GM12892 (cell line): ENCODE measurements at places on chromosomes 2 and 18.

DNA sequence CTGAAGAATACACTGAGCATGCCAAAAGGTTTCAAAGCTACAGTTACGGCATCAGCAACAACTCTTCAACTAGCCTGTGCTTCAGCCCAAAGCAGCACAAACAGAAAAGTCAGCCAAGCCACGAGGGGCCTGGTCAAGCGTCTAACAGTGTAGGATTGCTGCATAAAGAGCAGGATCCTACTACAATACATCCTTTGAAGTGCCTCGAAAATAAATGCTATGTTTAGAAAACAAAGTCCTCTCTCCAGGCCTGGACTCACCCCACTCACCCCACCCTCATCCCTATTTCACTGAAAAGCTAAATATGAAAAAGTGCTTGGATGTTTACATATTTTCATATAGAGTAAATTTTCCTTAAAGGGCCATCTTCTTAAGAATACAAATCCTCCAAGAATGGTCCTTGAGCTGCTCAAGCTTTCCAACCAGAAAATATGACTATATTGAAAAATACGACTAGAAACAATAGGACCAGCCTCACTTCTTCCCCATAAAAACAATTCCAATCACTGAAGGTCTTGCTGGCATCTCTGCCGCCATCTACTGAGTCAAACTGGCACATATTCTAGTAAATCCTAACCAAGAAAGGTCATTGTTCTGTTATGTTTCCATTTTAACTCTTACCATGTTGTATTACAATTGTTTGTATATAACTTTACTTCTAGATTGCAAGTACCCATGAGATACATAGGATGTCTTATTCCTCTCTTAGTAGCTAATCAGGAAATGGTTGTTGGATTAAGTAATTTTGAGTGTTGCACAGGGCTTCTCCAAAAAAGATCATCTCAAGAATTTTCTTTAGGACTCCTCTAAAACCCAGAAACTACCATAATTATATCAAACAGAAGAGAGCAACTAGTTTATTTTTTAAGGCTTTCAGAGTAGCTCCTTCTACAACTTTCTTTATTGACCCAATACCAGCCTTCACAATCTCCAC lies 63.6 kb downstream of the CLHC1 start:
- DNase-seq, result no peak

GRCh38 chr2:208546860-208547650 lies 140.5 kb downstream of the PTH2R start:
- no peak for DNase-seq

GRCh38 chr2:156065912-156066311 lies 266.6 kb downstream of the NR4A2 start:
- no peak for DNase-seq

DNA sequence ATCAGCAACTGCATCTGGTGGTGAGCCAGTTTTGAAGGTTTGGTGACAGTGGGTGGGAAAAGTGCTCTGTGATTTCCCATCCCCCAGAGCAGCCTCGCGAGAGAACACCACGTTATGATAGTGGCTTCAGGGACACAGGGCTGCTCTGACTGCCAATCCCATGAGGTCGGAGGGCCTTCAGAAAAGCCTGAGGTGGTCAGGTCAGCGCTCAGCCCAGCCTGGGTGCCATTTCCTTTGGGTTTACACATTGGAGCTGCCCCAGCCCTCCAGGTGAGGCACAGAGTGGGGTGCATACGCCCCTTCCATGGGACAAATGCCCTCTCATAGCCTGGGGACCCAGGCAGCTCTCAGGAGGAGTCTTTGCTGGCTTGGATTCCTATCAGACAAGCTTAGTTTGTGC lies 126.8 kb downstream of the KCTD1 start:
- no peak for DNase-seq

DNA sequence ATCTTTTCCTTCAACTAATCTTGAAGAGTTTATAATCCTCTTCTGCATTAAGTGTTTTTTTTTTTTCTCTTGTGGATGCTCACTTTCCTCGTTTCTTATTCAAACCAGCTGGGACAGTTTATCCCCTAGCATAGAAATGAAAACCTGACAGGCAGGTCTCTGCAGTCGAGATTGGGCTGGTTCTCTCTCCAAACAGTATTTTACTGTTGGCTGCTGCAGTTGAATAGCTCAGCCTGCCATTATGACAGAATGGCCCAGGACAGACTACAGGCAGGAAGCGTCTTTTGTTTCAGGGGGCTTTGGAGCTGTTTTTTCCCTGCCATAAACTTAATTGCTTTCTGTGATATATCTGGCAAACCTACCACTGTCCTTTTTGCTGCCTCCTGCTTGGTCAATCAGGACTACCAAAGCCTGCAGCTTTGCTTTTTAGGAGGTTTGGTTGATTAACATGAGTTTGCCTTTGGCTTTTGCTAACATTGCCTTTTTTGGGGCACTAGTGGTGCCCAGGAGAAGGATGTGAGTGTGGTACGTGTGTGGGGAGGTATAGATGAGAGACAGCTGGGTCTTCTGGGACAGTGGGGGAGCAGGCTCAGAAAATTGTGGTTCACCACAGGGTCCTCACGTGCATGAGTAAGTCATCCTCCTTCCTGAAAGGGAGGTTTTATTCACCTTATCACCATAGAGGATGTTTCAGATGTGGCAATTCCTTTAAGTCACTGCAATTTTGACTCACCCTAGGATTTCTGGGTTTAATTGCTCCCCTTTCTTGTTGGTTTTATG lies 128.7 kb downstream of the LYPD6B start:
- no peak for DNase-seq

DNA sequence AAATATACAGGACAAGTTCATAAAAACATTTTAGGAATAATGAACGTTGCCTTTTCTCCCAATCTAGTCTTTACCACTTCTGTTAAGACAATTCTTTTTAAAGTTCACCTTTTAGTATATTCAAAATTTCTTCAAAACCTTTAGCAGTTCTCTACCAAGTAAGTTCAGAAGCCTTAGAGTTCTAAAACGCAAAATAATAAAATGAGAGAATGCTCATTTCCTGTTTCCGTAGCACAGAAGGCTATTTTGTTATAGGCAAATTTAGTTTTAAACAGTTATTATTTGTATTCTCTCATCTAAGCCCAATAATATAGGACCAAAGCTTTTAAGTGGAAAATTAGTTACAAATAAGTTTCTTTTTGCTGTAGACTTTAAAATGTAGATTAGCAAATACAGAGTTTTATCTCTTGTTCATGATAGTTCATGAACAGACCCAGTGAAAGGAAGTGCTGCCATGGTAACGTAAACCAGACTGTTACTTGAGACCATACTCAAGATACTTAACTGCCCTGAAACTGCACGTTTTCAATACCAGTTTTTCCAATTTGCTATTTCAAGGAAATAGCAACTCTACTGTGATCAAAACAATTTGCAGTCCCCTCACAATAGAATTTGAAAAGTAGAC lies 173.1 kb upstream of the STON1 start:
- no peak for DNase-seq

DNA sequence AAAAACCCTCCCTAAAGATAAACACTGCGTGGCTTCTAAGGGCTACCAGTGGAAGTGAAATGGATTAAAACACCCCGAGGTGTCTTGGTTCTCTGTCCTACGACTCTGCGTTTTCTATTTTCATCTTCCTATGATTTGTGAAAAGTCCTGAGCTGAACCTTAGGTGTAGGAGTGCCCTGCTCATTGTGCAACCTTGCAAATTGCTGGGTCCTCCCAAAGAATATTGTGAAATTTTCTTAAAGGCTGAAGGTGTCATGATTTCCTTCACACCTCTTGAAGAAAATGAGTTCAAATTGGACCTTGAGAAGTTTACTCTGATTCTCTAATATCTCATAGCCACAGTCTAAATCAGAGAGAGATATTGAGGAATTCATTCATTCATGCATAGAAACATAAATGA lies 1.8 kb upstream of the SLC19A3 start:
- DNase-seq, result no peak
